ENCODE measurements at places on chromosomes 6 and 20.

DNA sequence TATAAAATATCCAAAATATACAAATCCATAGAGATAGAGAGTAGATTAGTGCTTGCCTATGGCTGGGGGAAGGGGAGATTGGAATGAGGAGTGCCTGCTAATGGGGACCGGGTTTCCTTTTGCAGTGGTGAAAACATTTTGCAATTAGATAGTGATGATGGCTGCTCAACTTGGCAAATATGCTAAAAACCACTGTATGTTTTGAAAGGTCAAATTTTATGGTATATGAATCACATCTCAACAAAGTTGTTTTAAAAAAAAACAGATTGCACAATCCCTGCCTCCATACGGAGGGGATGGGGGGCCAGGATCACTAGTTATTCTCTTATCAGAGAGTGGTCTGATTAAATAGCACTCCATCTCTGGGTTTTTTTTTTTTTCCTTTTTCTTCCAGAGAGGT is 76.9 kb upstream of the RIPOR2 start:
- no peak for DNase-seq

DNA sequence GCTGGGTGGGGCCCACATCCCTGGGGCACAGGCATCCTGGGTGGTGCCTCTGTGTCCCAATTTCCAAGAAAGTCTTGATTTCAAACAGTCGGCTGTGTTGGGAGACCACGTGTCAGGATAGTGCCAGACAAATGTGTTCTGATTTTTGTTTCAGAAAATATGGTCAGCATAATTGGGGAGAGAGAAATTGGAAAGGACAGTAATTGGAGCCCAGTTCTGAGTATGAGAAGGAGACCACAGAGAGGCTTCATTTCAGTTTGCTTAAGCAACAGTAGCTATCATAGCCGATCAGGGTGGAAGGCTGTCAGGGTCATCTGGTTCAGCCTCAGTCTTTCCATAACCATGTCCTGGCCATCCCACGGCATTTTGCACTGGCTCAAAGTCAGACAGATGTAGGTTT is 220.7 kb downstream of the CDC5L start:
- DNase-seq = no peak

GRCh38 chr6:84576029-84576428 is 188.4 kb downstream of the TBX18 start:
- no peak for DNase-seq

GRCh38 chr6:109523478-109523877 is 40.5 kb upstream of the ZBTB24 start:
- no peak for DNase-seq

- no peak for DNase-seq
Observed at GRCh38 chr6:160349020-160349441, 853 bp downstream of the SLC22A3 start.

- DNase-seq = no peak
Observed at GRCh38 chr6:98200084-98200483, 634.3 kb upstream of the POU3F2 start.

DNA sequence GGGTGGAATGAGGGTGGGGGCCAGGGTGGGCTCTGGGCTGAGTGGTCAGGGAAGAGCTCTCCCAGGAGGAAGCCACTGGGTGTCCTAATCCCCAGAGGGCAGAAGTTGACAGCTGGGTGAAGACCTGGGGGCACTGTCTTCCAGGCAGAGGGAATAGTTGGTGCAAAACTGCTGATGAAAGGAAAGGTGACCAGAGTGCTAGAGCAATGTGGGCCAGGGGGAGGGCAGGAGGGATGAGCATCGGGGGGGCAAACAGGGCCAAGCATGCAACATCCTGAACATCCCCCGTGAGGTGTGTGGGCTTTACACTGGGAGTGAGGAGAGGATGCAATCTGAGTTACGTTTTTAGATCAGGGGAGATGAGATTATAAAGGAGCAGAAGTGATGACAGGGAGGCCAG is 97.8 kb downstream of the NOL4L start:
- no peak for DNase-seq
